Progenitor cell of endocrine pancreas (in vitro differentiated cells): ENCODE measurements at places on chromosomes 1 and 21.

GRCh38 chr1:231557898-231558707, 29.6 kb downstream of the TSNAX start:
- no peaks in the 10 kb centered on the region for H3K4me1 ChIP-seq
- H3K36me3 ChIP-seq = peaks cover 13% of the 10 kb centered on the region

DNA sequence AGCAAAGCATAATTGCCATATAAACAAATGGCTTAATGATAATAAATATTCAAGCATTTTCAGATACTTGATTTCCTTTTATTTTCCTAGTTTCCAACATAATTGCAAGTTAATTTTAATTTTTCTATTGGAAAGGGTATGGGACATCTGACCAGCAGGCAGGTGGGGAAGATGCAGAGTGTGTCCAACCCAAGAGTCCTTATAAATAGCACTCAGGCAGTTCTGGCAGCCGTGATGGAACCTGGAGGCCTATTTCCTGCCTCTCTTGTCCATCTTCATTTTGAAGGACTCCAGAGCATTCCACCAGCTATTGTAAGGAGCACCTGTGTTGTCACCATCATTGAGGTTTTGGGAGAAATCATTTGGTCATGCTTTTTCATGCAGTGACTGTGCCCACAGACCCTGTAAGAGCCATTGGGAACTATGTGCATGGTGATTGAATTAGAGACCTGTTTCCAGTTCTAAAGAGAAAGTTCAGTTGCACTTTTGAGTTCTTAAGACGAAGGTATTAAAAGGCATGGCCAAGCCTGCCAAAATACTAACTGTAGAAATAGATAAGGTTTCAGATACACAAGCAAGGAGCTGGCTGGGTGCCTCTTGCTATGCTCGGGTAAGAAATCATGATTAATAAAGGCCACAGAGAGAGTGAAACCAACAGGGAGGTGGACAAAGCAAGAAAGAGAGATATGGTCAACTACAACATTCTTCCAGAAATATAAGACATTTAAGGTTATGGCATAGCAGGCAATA, 92.3 kb downstream of the SPATA46 start:
- peaks cover 8% of the 10 kb centered on the region for H3K4me1 ChIP-seq
- H3K27me3 ChIP-seq = no peaks in the 10 kb centered on the region
- no peaks in the 10 kb centered on the region for H3K36me3 ChIP-seq
- H3K27ac ChIP-seq = no peak overlapping the region

- no peak overlapping the region for H3K4me3 ChIP-seq
- peaks cover 28% of the 10 kb centered on the region for H3K4me1 ChIP-seq
- H3K36me3 ChIP-seq = peaks cover 19% of the 10 kb centered on the region
- no peaks in the 10 kb centered on the region for H3K27me3 ChIP-seq
- peak overlapping the region; percentile 7 for H3K27ac ChIP-seq
These were observed 6.3 kb downstream of the SRSF11 start for GRCh38 chr1:70227439-70227838.

- no peak for DNase-seq
- no peak within 1 kb of the TSS for H3K4me3 ChIP-seq
- peaks cover 16% of the 10 kb centered on the region for H3K27me3 ChIP-seq
- H3K4me1 ChIP-seq = peaks cover 9% of the 10 kb centered on the region
- peaks cover 2% of the 10 kb centered on the region for H3K36me3 ChIP-seq
These were observed at the start of gene CTSK for GRCh38 chr1:150808121-150808520. CTSK (minus strand) TSS chr1:150808260; CDS start chr1:150806805, 1,455 bp downstream.

DNA sequence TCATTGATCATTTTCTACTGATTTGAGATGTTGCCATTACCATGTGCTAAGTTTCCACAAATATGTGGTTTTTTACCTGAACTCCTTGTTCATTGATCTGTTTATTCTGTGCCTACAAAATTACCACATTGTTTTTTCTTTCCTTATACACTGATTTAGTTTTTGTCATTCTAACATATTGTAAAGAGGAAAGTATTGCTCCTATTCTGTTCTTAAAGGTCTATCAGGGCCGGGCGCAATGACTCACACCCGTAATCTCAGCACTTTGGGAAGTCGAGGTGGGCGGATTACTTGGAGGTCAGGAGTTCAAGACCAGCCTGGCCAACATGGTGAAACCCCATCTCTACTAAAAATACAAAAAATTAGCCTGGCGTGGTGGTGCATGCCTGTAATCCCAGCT, 75.1 kb downstream of the CAMTA1 start:
- H3K27ac ChIP-seq = peak overlapping the region; percentile 40
- no peak for DNase-seq
- no peaks in the 10 kb centered on the region for H3K27me3 ChIP-seq
- H3K4me3 ChIP-seq = no peak overlapping the region
- peaks cover 18% of the 10 kb centered on the region for H3K4me1 ChIP-seq

GRCh38 chr1:36366091-36366661, 19.5 kb downstream of the STK40 start:
- no peak overlapping the region for H3K4me3 ChIP-seq
- no peak for DNase-seq
- H3K4me1 ChIP-seq = peaks cover 2% of the 10 kb centered on the region
- H3K36me3 ChIP-seq = no peaks in the 10 kb centered on the region
- no peaks in the 10 kb centered on the region for H3K27me3 ChIP-seq

DNA sequence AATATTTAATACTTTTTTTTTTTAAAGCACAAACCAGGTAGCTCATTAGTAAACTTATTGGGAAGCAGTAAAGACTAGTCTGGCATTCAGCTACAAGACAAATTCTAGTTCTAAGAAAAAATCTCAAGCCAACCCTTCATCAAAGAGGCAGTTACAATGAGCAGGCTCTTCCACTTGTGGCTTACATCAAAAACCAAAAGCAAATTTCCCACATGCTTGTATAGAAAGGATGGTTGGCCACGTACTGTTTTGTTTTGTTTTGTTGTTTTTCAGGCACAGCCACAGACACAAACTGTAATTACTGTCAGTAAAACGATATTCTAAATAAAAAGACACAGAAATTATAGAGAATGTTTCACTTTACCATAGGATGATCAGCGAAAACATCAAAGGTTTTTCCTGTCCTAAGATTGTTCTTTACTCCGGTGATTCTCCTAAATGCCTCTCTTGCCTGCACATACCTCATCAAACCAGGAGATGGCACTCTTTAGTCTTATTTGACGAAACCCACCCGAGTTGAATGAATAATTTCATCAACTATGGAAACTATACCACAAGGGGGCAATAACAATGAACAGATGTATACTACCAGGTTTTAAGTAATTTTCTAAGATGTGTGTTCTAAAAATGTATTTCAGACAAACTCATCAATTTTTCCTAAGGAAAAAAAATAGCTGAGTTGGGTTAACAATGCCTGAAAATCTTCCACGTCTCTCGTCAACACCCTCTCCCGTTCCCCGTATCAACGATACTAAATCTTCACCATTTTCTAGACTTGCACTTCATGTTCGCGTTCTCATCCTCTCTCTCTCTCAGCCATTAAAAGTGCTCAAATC, 26.9 kb downstream of the RPL5 start:
- DNase-seq = peak; percentile 28
- H3K27ac ChIP-seq = no peak overlapping the region
- no peaks in the 10 kb centered on the region for H3K27me3 ChIP-seq

- H3K4me3 ChIP-seq = no peak overlapping the region
- H3K4me1 ChIP-seq = peaks cover 9% of the 10 kb centered on the region
- DNase-seq = no peak
- H3K36me3 ChIP-seq = peaks cover 21% of the 10 kb centered on the region
- no peaks in the 10 kb centered on the region for H3K27me3 ChIP-seq
These were observed 21.4 kb upstream of the NADK start for GRCh38 chr1:1799716-1800115.

- peaks cover 17% of the 10 kb centered on the region for H3K27me3 ChIP-seq
- H3K36me3 ChIP-seq = no peaks in the 10 kb centered on the region
- H3K27ac ChIP-seq = no peak overlapping the region
- H3K4me1 ChIP-seq = no peaks in the 10 kb centered on the region
- H3K4me3 ChIP-seq = no peak overlapping the region
These were observed 408.8 kb downstream of the MATN1 start for GRCh38 chr1:30314591-30314990.

DNA sequence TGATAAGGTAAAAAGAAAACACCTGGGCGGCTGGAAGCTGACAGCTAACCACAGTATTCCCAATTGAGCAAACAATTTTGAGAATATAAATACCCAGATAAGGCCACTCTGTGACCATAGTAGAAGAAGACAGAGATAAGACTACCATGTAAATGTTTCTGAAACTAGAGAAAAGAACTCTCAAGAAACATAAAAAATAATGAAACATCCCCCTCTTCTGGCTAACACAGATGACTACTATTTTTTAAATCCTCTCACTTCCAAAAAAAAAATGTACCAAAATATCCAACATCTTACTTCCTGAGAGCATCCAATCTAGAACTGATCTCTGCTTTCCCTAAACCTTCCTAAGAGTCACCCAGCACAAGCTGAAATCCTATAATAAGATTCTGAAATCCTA, 125.9 kb downstream of the HFM1 start:
- peaks cover 10% of the 10 kb centered on the region for H3K4me1 ChIP-seq
- peaks cover 56% of the 10 kb centered on the region for H3K27me3 ChIP-seq
- DNase-seq = no peak
- no peak overlapping the region for H3K4me3 ChIP-seq
- no peak overlapping the region for H3K27ac ChIP-seq

- H3K27ac ChIP-seq = no peak overlapping the region
- no peak overlapping the region for H3K4me3 ChIP-seq
- H3K27me3 ChIP-seq = peaks cover 2% of the 10 kb centered on the region
- no peak for DNase-seq
- H3K36me3 ChIP-seq = no peaks in the 10 kb centered on the region
- no peaks in the 10 kb centered on the region for H3K4me1 ChIP-seq
These were observed 165.5 kb upstream of the DUSP10 start for GRCh38 chr1:221907166-221907932.

GRCh38 chr1:207861442-207862177, 49.3 kb downstream of the CD34 start:
- H3K36me3 ChIP-seq = peaks cover 3% of the 10 kb centered on the region
- no peaks in the 10 kb centered on the region for H3K4me1 ChIP-seq
- no peak for DNase-seq
- no peaks in the 10 kb centered on the region for H3K27me3 ChIP-seq
- H3K4me3 ChIP-seq = no peak overlapping the region
- no peak overlapping the region for H3K27ac ChIP-seq

- DNase-seq = no peak
- no peak overlapping the region for H3K4me3 ChIP-seq
- peaks cover 45% of the 10 kb centered on the region for H3K4me1 ChIP-seq
- peak overlapping the region; percentile 99 for H3K27ac ChIP-seq
These were observed 272.5 kb downstream of the TM2D1 start for GRCh38 chr1:61452176-61453035.

DNA sequence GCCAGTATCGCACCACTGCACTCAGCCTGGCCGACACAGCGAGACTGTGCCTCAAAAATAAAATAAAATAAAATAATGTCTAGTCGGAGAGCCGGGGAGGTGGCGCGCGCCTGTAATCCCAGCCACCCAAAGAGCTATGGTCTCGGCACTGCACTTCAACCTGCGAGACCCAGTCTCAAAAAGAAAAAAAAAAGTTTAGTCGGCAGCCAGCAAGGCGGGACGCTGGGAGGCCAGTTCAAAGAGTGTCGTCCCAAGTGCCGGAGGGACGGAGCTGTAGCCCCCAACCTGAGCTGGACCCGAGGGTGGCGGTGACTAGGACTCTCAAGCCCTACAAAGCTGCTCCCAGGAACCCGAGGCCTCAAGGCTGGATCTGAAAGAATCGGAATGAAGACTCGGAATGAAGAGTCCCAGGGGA, 632 bp upstream of the FALEC start:
- no peaks in the 10 kb centered on the region for H3K27me3 ChIP-seq
- H3K36me3 ChIP-seq = peaks cover 3% of the 10 kb centered on the region
- no peak for DNase-seq
- peak overlapping the region; percentile 89 for H3K4me3 ChIP-seq
- peak overlapping the region; percentile 93 for H3K27ac ChIP-seq

- no peaks in the 10 kb centered on the region for H3K36me3 ChIP-seq
- no peak for DNase-seq
- H3K4me1 ChIP-seq = peaks cover 3% of the 10 kb centered on the region
- H3K27me3 ChIP-seq = peaks cover 20% of the 10 kb centered on the region
These were observed 5.0 kb upstream of the RNF2 start for GRCh38 chr1:185040408-185040735.

DNA sequence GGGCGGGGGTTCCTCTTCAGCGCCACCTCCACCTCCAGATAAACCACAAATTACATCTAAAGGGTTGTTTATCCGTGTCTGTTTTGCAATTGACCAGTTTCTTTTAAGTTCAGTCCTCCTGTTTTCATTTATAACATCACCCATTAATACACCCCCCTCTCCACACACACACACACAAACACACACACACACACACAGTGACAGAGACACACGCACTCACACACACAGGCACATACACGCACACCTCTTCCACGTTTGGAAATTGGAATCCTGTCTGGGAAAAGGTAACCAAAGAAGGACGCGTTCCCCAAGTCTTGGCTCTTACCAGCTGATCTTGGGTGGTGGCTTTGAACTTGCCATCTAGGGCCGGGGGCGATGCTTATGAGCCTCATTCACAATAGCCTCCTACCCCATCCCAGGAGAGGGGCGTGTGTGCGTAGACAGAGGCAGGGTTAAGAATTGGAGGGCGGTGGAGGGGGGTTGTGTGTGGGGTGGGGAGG, 442 bp upstream of the CSMD2 start:
- H3K36me3 ChIP-seq = no peaks in the 10 kb centered on the region
- peak overlapping the region; percentile 66 for H3K4me3 ChIP-seq
- peaks cover 86% of the 10 kb centered on the region for H3K27me3 ChIP-seq
- no peak for DNase-seq
- H3K27ac ChIP-seq = peak overlapping the region; percentile 19

GRCh38 chr1:23525558-23526250, 5.3 kb downstream of the E2F2 start:
- no peak overlapping the region for H3K27ac ChIP-seq
- no peak for DNase-seq
- peaks cover 3% of the 10 kb centered on the region for H3K4me1 ChIP-seq
- no peaks in the 10 kb centered on the region for H3K36me3 ChIP-seq

- H3K4me3 ChIP-seq = no peak overlapping the region
- peak overlapping the region; percentile 33 for H3K27ac ChIP-seq
- no peak for DNase-seq
- H3K4me1 ChIP-seq = no peaks in the 10 kb centered on the region
- no peaks in the 10 kb centered on the region for H3K36me3 ChIP-seq
These were observed 5.2 kb downstream of the GJC2 start for GRCh38 chr1:228154670-228155571.

GRCh38 chr1:176577646-176578197, 114.7 kb downstream of the PAPPA2 start:
- peaks cover 7% of the 10 kb centered on the region for H3K27me3 ChIP-seq
- no peak overlapping the region for H3K4me3 ChIP-seq
- H3K27ac ChIP-seq = no peak overlapping the region
- DNase-seq = no peak

- H3K4me1 ChIP-seq = peaks cover 3% of the 10 kb centered on the region
- no peak for DNase-seq
- peaks cover 1% of the 10 kb centered on the region for H3K36me3 ChIP-seq
- no peak overlapping the region for H3K27ac ChIP-seq
- peaks cover 54% of the 10 kb centered on the region for H3K27me3 ChIP-seq
- H3K4me3 ChIP-seq = no peak overlapping the region
These were observed 3.2 kb upstream of the LEMD1 start for GRCh38 chr1:205424901-205425600.

GRCh38 chr1:28537457-28538199, 15.3 kb upstream of the TRNAU1AP start:
- no peak for DNase-seq
- H3K4me3 ChIP-seq = no peak overlapping the region
- no peaks in the 10 kb centered on the region for H3K4me1 ChIP-seq
- no peaks in the 10 kb centered on the region for H3K27me3 ChIP-seq
- peak overlapping the region; percentile 56 for H3K27ac ChIP-seq
- peaks cover 13% of the 10 kb centered on the region for H3K36me3 ChIP-seq
